ENCODE measurements at places on chromosomes 5 and 9.

DNA sequence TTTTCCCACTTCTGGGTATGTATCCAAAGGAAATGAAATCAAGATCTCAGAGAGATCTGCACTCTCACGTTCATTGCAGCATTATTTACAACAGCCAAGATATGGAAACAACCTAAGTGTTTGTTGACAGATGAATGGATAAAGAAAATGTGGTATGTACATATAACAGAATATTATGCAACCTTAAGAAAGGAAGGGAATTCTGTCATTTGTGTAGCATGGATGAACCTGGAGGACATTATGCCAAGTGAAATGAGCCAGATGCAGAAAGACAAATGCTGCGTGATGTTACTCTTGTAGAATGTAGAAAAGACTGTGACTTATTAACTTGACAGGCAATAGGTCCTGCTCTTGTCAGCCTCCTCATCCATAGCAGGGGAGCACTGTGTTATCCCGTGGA is 31.4 kb downstream of the PPARGC1B start:
- ATAC-seq = no peak

DNA sequence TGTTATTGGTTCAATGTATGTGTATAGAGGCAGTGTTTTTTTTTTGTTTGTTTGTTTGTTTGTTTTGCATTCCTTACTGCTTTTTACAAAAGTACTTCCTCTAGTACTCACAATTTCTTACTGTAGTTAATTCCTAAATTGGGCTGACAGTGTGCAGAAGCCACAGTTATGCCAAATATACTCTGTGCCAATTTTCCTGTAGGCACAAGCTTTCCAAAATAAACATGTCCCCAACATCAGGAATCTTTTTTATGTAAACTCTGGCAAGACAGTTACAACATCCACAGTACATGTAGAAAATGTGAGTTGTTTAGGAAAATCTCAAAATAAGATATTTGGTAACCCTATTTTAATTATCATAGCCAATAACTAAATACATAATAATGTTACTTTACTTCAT is 161.6 kb upstream of the TSLP start:
- peak; percentile 59 for ATAC-seq

DNA sequence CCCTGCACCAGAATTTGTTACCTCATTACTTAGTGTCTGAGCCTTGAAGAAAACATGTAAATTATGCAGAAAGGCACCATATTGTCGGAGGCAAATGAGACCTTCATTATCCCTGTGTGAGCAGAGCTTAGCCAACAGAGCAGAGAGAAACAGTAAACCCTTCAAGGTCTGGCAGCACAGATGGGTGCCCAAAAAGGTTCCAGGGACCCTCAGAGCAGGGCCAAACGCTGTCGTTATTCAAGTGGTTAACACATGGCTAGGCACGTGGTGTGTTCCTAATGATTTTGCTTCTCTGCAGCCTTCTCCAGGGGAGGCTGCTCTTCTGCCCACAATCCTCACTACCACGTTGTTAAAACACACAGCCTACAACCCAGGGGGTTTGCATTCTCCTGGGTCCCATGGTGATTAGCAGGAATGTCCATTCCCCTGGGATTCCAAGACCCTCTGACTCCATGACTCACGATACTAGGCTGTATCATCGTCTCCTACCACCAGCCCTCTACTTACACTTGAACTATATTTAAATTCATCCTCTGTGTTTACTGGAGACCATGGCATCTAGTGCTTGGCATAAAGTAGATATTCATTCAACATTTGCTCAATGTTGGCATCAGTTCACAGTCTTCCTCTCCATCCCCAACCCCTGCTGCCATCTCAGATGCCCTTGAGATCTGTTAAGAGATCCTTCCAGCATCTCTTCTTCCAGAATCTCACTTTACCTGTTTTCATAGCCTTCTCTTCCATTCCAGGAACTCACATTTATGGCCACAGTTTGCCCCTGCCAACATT is 174.5 kb upstream of the RAD23B start:
- ATAC-seq = no peak

GRCh38 chr5:159826351-159827214 is 89.7 kb upstream of the ADRA1B start:
- peak; percentile 87 for ATAC-seq

GRCh38 chr5:10401498-10401897 is 40.2 kb upstream of the ROPN1L start:
- ATAC-seq = no peak

DNA sequence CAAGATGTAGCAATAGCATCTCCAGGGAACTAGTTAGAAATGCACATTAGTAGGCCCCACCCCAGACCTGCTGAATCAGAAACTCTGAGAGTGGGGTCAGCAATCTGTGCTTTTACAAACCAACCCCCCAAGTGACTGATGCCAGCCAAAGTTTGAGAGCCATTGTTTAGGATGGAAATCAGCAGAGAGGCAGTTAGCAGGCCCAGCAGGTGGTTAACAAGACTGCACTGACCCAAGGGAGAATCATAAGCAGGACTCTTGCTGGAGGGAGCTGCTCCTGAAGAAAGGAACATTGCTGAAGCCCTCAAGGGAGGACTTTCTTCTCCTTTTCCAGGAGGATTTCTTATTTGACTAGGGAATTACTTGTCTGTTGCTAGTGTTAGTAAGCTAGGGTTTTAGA is 74.2 kb upstream of the SLC12A2 start:
- ATAC-seq = no peak

DNA sequence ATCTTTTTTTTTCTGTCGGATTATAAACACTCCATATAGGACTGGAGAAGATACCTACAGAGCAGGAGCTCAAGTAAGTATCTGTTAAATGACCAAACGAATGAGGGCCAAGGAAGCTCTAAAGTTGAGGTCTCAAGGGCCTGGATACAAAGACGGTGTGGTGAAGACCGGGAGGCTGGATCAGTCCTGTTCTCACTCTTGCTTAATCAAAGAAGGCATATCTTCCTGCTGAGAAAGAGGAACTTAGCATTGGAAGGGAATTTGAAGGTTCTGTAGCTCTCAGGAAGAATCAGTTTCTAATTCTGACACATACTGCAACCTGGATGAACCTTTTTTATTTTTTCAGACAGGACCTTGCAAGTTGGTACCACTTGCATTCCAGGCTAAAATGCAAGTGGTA is 28.3 kb upstream of the PAX5 start:
- no peak for ATAC-seq

DNA sequence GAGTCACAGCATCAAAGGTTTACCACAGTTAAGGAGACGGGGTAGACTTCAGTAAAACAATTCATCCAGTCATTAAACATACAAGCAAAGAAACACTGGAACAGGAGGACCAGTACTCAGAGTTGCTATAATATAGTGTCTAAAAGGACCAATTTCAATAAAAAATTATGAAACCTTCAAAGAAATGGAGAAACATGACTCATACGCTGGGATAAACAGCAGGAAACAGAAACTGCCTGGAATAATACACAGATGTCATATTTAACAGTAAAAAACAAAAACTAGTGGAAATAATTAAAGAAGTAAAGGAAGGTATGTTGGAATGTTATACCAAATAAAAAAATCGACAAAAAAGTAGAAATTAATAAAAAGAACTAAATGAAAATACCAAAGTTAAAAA is 1075.9 kb downstream of the NR2F1-AS1 start:
- ATAC-seq = peak; percentile 42

- no peak for ATAC-seq
These were observed 585.0 kb upstream of the CDH6 start for GRCh38 chr5:30608501-30608900.

- ATAC-seq = no peak
These were observed 743.3 kb upstream of the PTPRD start for GRCh38 chr9:11356067-11356466.

DNA sequence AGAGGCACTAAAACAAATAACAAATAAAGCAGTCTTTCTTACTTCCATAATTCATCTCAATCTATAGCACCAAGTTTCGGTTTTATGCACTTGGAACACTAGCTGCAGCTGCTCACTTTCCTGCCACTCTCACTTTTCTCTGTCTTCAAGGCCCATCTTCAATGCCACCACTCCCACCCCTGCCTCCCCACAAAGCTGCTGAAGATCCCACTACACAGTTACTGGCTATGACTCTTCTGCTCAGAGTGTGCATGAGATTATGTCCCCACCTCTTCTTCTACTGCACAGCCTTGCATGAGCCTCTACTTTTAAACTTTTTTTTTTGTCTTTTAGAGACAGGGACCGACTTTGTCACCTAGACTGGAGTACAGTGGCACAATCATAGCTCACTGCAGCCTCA is 77.4 kb downstream of the SAXO1 start:
- ATAC-seq = no peak

DNA sequence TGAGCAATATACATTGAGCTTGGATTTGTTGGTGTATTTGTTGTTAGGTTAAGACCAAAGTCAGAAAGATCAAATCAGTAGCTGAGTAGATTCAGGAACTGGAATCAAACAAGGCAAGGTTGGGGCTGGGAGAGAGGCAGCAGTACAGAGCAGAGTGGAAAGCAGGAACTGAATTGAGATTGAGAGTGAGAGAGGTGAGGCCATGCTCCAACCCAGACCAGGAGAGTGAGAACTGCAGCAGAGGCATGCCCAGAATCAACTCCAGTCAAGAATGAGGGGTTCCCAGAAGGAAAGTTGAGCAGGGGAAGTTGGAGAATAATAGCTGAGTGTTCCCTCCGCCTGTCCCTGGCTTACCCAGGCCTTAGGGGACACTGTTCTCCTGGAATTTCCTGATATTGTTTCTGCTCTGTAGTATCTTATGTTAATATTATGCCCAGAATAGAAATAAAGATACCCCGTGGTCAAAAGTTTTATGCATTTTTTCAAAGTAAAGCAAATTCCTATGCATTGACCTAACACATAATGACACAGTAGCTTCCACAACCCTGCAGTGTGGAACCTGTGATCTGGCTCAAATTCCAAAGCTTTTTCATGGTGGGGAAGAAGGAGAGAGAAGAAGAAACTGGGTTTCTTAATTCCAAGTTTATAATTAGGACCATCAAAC is 82.7 kb downstream of the SV2C start:
- no peak for ATAC-seq

DNA sequence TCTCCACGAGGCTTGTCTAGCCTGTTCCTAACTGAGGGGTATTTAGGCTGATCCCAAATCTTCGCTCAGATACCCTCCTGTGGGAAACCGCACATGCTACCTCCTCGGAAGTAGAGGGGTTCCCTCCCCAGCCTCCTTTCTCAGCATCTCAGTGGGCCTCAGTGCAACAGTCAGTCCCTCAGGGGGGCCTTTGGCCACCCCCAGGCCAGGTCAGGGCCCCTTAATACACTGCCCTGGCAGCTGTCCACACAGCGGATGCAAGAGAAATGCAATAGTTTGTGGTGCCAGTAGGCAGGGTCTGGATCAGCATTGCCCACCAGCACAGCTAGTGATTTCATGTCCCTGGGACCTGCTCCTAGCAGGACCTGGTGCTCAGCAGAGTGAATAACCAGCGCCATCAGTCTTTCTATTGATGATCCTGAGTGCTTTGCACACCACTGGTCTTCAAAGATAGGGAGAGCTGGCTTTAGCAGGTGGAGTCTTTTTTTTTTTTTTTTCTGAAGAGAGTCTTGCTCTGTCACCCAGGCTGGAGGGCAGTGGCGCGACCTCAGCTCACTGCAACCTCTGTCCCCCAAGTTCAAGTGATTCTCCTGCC is 7.5 kb downstream of the PLPP7 start:
- ATAC-seq = no peak

DNA sequence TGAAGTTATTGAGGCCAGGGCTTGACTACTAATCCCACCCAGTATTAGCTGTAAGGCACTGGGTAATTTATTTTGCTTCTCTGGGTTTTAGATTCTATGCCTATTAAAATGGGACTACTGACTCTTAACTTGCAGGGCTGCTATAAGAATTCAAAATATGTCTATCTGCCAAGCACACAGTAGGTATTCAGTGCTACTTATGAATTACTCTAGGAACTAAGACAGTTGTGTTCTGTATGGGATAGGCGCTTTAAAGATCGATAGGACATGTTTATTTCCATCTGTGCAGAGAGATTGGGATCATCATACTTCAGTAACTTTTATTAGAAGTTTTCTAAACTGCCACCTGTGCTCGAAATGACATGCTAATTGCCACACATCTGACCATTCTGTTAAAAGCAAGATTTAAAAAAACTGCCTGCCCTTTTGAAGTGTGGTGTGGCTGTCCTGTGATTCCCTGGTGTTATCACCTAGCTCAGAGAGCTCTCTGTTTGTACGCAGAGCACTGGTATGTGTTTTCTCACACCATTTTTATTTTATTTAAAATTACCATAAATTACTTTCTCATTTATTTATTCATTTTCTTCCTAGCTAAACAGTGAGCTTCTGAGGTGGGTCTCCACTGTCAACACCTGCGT is 58.7 kb downstream of the FYB1 start:
- no peak for ATAC-seq

- ATAC-seq = no peak
These were observed 15.4 kb upstream of the PLEKHG4B start for GRCh38 chr5:76358-77169.

GRCh38 chr5:124746916-124747790 is 714 bp upstream of the ZNF608 start:
- peak; percentile 36 for ATAC-seq

DNA sequence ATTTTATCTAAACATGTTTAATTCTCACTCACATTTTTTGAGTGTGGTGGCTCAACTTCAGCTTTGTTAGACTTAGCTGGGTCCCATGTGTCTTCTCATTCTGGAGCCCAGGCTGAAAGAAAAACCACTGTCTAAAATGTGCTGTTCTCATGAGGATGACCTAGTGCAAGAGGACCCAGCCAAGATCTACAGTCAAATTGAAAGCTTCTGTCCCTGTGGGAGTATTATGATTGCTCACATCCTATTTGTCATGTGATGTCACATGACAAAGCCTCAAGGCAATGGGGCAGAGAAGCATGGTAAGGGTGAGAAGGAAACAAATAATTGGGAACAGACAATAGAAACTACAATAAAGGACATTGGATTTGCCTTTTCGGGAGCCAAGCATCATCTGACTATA is 113.4 kb upstream of the ASTN2 start:
- ATAC-seq = no peak

DNA sequence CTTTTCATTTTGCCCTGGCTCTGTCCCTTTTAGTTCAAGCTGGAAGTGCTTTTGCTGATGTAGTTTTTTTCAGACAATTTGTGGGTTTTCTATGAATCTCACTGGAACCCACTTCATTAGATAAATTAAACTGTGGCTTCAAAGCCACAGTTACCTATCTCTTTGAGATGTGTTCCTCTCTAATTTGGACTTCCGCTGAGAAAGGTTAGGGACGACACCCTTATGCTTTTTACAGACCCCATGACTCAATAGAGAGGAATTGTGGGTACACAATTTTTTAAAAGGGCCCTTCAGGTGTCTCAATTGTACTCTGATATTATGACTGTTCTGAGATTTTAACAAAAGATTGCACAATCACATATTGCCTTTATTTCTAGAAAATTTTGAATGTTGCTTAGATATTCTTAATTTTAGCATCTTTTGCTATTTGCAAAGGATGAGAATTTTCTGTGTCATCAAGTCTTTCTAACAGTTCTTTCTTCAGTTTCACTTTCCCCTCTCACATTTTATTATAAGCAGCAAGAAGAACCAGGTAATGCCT is 110.6 kb downstream of the GADD45G start:
- ATAC-seq = no peak

- peak; percentile 6 for ATAC-seq
These were observed 558 bp upstream of the SMAD5 start for GRCh38 chr5:136132087-136132486.

- no peak for ATAC-seq
These were observed 26.2 kb upstream of the LAMC3 start for GRCh38 chr9:130982636-130983358.

GRCh38 chr9:117671468-117671867 is 32.7 kb upstream of the TLR4 start:
- ATAC-seq = no peak

- ATAC-seq = no peak
These were observed 159.1 kb downstream of the DAB2IP start for GRCh38 chr9:121810489-121810888.

Data from SK-N-SH treated with all-trans-retinoic acid at 6 μM for 48 hours (cell line).